Activated CD8-positive, alpha-beta memory T cell treated with anti-CD3 and anti-CD28 coated beads for 1 hour (primary cell): ENCODE measurements at places on chromosomes 3 and 15.

- no peak for DNase-seq
Observed at GRCh38 chr3:126356373-126357264, 589 bp downstream of the KLF15 start.

GRCh38 chr3:99645277-99646106 lies 7.1 kb downstream of the COL8A1 start:
- no peak for DNase-seq

DNA sequence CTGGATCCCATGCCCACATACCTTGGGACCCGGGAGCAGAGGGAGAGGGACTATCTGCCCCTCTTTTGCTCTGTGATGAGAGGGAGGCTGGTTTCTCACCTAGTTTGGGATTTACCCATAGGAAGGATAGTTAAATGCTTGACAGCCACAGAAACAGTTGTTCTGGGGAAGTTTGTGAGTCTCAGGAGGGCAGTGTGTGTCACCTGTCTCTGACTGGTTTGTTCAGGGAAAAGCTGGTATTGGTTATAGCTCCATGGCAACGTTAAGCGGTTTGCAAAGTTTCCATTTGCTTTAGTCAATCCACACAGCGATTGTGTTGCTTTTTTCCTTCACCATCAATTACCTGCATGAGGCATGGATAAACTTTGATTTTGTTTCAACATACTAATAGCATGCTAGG lies 3.7 kb upstream of the TMED3 start:
- DNase-seq, result no peak

- DNase-seq, result no peak
Observed at GRCh38 chr3:72487078-72487765, 361.0 kb downstream of the SHQ1 start.

DNA sequence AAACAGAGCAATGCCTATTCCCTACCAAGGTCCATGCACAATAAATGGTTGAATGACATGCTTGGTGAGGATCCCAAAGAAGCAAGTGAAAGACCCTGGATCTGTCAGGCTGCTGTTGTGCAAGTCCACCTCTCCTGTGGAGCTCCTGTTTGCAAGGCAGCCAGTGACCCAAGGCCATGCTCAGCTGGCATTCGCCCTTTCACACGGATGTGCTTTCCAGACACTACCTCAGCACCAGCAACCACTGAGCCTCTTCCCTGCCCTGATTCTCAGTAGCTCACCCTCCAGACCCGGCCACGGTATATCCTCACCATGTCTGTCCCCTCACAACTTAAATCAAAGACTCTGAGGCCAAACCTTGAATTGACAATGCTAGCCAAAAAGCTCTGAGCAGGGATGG lies 23.3 kb downstream of the WWTR1 start:
- DNase-seq, result no peak

DNA sequence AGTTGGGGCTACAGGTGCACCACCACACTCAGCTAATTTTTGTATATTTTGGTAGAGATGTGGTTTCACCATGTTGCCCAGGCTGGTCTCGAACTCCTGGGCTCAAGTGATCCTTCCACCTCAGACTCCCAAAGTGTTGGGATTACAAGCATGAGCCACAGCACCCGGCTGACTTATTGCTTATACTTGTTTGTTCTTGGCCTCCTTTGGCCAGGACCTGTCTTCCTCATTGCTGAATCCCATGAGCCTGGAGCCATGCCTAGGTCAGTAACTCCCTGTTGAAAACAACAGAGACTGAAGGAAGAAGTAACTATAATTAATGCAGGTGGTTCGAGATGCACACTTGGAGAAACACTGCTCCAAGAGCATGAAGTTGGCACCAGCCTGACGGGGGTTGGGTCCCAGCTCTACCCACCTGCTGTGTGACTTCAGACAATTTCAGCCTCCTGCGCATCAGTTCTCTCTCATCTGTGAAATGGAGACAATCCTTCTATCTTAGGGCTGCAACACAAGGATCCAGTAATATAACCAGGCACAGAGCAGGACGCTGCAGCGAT lies 38.9 kb downstream of the CPN2 start:
- no peak for DNase-seq

GRCh38 chr15:81309647-81310450 lies 14.1 kb downstream of the STARD5 start:
- DNase-seq, result no peak

GRCh38 chr3:196740481-196741248 lies 1.0 kb downstream of the PAK2 start:
- no peak for DNase-seq

DNA sequence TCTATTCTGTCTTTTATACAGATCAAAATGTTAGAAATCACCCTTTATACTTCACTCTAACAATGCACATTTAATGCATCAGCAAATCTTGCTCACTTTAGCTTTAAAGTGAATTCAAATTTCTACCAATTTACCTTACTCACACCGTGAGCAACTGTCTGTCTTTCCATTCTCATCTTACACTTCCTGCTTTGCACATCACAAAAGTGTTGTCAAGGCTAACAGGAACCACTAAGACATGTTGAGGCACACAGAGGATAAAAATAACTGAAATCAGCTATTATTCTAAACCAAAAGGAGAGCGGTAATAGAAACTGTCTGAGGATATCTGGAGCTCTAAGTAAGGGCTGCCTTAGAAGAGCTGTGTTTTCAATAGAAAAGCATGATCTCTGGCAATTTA lies 519.9 kb downstream of the ZBBX start:
- DNase-seq, result no peak

DNA sequence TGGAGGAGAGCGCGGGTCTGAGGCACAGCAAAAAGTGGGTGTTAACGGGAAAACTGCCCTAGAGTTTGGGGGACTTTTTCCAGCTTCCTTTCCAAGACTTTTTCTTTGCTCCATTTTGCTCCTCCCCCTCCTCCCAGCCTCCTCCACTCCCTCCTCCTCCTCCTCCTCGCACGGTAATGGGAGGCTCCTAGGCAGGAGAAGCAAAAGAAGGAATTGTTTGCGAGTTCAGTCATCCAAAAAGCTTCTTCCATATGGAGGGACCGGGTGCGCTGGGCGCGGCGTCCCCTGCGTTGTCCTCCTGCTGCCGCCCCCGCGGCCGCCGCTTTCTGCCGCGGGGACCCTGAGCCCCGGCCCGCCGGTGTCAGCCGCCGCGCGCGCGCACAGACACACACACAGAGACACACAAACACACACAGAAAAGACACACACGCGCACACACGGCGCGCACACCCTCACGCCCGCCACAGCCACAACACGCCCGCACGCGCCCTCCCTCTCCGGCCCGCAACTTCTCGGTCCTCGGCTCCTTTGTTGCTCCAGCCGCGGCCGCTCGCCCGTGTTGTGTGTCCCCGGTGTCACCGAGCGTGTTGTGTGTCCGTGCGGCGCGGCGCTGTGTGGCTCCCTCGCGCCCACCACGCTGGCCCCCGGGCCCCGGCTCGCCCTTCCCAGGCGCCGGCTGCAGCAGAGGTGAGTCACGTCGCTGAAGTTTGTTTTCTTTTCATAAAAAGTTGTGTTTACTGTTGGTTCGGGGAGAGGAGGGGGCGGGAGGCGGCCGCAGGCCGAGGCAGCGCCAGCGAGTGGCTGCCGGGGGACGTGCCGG lies at the start of gene BOC:
Gene BOC (plus strand): TSS at position 228 of the 820 bp plus-strand sequence. CDS start 38,246 bp downstream, outside the sequence.
- DNase-seq, result no peak

DNA sequence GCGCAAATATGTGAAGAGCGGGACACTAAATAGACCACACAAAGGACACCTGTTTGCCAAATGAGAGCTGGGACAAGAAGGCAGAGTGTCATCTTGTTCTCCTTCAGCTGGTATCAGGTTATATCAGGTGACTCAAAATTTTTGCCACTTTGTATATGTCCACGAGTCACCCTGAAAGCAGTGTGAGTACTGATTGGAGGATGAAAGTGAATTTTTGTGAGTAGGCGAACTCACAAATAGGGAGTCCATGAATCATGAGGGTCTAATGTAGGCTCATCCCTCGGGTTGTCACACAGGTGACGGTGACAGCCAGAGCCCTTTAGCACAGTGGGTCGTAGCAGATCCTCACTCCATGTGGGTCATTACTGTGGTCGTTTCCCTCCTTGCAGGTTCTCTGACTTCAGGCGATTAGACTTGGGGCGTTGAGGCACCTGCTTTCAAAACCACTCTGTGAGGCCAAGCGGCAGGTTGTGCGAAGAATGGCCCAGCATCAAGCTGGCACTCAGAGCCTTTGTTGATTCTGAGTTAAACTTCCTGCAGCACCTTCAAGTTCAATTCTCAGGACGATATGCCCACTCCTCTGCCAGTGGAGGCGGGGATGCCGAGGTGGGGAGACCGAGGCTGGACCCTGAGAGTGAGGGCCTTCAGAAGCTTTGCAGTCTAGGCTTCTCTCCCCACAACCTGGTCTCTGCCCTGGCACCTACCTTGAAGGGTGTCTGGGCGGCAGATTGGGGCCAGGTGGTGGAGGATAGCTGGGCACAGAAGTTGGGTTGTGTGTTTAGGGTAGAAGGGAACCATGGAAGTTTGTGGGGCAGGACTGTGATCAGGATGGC lies 173.8 kb downstream of the SMAD6 start:
- no peak for DNase-seq

- DNase-seq, result no peak
Observed at GRCh38 chr3:75171630-75172230, 492.4 kb upstream of the FRG2C start.

DNA sequence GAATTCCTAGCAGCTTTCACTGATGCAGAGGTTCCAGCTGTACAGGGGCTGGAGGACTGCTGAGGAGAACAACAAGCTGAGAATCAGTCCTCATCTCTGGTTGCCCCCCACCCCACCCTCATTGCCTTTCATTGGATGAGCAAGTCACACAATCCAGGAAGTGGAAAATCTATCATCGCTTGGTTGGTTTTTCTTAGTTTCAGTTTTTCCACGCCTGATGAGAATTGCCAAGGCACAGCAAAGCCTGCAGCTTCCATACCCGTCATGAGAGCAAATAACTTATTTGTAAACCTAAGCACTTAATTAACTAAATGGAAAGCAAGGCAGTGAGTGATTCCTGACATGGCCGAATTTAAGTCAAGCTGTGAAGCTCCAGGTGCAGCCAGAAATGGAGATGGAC lies 21.4 kb upstream of the LIPC start:
- DNase-seq, result no peak

DNA sequence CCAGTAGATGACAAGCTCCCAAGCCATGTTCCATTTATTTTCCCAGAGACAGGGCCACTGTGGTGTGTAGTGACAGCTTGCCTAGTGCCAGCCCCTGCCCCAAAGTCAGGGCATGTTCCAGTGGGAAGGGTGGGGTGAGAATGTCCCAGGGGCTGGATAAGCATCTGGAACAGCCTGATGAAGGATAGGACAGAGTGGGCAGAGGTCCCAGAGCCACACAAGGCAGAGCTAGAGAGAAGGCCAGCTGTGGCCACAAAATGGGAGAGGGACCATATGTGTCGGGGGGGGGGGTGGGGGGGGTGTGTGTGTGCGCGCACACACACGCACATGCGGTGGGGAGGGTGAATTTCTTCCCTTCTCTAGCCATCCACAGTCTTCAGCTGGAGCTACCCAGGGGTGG lies 27.0 kb upstream of the TSPAN3 start:
- no peak for DNase-seq

DNA sequence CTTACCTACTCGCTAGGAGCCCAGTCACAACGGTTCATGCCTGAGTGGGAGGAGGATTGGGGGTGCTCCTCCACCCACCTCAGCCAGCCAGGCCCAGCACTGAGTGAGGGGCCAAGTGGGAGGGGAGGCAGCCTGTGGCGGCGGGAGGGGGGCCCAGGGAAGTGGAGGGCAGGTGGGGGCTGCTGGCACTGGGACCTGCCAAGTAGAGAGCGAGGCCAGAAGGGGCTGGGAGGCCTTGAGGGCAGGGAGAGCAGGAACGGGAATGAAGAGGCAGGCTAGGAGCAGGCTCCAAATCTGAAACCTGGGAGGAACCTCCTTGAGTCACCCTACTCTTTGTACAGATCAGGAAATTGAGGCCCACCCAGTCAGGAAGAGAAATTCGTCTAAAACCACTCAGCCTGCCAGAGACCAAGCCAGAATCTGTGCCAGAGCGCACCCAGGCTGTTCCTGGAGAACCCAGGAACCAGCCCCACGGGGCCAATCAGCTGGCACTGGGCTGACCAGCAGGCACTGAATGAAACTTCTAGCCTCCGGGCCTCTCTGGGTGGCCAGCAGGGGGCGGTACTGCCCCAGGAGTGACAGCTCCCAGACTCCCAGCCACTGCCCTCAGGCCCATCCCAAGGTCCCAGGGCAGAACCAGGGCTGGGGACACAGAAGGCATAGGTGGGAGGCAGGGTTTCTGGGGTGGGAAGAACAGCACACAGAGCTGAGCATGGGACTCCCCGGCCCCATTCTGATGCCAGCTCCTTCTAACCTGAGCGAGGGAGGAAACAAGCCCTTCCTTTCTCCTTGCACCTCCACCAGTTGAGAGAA lies 14.8 kb upstream of the CYP11A1 start:
- no peak for DNase-seq

DNA sequence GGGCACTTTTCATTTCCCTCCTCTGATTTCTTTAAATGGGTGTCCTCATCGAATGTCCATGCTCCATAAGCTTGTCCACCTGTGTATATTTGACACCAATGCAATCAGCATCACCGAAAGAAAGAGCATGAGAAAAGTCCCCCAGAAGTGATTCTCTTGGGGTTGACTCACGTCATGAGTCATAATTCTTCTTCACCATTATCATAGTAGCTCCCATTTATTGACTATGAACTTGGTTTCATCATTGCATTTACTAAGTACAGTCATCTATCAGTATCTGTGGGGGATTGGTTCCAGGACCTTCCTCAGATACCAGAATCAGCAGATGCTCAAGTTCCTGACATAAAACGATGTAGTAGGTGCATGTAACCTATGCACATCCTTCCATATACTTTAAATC lies 372.5 kb upstream of the CFAP20DC start:
- DNase-seq, result no peak

DNA sequence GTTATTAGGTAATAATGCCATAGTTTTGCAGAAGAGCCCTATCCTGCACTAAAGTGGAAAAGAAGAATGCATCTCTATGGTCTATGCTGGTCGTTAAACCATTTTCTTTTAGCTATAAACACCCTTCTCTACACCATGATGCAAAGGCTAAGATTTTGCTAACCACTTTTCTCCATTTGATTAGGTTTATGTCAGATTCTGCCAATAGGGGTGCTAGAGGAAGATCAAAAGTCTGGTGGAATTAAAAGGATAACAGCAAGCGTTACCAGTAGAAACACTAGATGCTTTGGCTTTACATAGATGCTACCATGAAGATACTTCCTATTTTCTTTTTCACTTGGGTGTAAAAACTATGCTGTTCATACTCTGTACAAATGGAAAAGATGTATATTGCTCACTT lies 669.8 kb upstream of the ARPP21 start:
- no peak for DNase-seq

- no peak for DNase-seq
Observed at GRCh38 chr15:56744701-56745683, 11.7 kb upstream of the ZNF280D start.

DNA sequence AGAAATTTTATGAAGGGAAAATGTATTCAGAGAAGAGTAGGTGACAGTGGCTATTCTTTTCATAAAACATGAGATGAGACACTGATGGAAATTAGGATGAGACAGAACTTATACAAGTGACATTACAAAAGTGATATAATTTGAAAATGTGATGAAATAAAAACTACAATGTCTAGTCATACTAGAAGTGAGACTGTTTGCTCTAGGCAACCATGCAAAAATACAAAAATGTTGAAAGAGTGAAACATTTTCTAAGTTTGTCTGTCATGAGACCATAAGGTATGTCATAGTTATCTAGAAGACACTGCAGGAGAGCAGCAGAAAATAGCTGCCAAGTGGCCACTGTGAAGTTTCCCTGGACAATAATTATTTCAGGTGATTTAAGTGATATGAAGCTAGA lies 459.5 kb downstream of the DIPK2A start:
- no peak for DNase-seq

- no peak for DNase-seq
Observed at GRCh38 chr15:62847900-62848489, 194.6 kb upstream of the TPM1 start.
